ENCODE measurements at places on chromosomes 1 and 21.
A peak's percentile ranks its signal among the peaks of the same experiment; 100 is the strongest.

DNA sequence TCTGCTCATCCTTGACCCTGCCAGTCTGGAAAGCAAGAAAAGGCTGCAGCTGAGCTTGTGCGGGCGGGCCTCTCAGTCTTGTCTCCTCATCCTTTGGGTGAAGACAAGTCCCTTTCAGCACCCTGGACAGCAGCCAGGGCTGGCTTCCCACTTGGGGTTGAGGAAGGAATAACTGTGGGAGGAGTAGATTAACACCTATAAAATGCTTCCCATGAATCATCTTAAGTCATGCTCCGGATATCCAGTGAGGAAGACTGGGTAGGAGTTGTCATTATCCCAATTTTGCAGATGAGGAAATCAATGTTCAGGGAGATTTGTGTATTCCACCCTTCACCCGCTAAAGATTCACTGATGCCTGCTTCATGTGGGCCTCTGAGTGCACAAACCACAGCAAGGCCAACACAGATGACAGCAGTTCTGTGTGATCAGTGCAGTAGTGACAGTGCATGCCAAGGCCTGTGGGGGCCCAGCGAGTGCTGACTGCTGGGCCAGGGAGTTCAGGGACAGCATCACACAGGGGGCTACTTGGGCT lies 20.1 kb upstream of the COL16A1 start:
- no peak for DNase-seq

GRCh38 chr1:165353731-165354671 lies 2.5 kb downstream of the LMX1A start:
- DNase-seq = no peak

DNA sequence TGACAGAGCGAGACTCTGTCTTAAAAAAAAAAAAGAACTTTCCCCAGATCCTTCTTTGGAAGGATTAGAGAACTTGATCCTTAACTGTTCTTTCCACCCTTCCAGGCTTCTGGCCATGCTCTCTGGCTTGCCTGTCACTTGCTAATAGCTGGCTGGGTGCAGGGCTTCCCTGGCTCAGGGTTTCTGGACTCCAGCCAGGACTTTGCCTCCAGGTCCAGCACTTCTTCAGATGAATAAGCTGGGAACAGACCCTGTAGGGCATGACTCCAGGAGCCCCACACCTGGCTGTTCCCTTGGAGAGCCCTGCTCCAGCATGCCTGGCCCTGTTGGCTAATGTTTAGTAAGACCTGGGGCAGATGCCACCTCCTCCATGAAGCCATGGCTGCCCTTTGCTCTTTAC lies 3.3 kb upstream of the NT5C1A start:
- DNase-seq = no peak

DNA sequence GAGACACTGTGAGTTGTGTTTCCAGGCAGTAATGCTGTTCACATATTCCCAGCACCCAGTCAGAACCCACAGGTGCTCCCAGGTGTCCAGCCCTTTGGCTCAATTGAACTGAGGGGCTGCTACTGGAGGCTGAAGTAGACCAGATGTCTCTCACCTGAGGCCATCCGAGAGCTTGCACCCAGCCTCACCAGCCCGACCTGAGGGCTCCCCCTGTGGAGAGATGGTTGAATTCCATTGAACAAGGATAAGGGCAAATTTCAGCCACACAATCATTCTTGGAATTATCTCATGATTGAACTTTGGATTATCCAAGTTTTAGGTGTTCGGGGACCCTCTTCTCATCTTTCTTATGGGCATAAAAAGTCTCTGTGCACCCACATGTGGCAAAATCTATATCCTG lies 52.1 kb downstream of the OBSCN start:
- DNase-seq = no peak

DNA sequence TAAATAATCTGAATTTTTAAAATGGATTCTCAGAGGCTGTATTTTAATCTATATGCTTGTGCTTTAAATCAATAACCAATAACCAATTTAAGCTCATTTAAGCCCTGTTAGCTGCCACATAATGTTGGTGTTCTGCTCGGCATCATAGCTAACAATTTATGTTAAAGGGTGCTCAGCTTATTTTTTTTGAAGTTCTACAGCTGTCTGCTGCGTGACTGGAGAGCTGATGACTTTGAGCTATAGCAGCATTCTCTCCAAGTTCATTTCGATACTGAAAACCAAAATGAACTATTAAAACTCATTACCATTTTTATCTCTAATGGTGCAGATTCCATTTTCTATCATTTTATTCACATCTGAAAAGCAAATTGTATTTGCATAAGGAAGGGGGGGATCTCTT lies 357.8 kb downstream of the AJAP1 start:
- DNase-seq = no peak

GRCh38 chr1:35451125-35451528 lies 106.1 kb downstream of the KIAA0319L start:
- peak; percentile 91 for DNase-seq

DNA sequence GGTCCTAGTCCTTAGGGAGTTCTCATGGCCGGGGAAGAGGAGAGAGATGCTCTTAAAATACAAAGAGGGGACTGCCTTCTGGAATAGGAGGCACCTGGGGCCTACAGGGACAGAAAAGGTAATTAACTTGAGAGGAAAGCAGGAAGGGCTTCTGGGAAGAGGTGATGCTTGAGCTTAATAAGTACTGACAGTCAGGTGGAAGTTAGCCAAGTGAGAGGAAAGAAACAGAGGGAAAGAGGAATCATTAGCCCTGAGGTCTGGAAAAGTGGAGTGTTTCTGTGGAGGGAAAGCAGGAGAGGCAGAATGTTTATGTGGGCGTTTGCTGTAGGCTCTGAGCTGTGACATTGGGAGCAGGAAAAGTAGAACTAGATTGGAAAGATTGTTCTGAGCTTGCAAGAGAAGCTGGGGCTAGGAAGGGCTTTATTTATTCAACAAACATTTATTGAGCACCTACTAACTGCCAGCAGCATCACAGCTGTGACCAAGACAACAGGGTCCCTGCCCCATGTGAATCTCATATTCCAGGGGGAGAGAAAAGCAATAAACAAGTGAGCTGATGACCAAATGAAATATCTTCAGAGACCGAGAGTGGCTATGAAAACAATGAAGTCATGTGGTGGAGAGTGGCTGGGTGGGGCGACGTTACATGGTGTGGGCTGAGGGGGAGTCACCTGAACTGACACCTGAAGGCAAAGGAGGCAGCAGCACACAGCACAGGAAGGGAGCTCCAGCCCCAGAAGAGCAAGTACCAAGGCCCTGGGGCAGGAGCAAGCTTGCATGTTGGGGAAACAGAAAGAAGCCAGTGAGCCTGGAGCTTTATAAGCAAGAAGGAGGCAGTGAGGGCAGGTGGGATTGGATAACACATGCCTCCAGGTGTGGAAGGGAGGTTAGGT lies 4.4 kb upstream of the FNDC5 start:
- DNase-seq = no peak

DNA sequence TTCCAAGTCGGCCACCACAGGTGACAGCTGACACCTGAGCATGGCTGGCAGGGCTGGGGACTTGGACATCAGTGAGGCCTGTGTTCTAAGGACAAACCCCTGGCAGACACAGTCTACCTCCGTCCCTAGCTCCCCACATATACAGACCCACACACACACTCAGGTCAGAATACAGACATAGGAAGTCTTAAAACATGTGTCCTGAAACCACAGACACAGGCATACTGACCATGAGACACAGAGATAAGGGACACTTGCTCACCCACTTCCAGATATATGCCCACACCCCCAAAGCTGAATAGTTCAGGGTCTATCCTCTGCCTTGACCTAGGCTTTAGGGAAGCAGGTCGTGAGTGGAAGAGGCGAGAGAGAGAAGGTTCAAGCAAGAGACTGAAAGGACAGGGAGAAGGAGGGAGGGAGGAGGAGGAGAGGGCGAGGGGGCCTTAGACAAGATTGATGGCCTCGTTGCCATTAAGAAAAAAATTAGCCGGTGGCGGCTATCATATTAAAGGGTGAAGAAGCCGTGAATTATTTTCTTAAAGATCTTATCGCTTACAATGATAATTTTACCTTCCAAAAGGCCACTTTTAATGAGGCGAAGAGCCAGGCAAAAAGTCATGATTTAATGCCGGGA lies 49.9 kb downstream of the TMEM53 start:
- DNase-seq = no peak

- peak; percentile 36 for DNase-seq
Measured at GRCh38 chr1:9494936-9495758, 44.1 kb upstream of the SLC25A33 start.

DNA sequence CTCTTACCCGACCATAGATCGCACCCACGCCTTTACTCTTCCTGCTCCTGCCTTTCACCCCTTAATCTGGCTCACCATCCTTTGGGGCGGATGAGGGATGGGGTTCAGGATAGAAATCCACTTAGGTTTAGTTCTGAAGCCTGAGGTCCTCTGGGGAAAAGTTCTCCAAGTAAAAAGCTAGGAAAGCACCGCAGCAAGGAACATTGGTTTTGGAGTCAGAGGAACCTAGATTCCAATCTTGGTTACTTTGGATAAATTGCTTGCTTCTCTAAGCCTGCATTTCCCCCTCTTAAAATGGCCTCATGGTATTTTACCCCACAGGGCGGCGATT lies 988 bp upstream of the ASAP3 start:
- DNase-seq = no peak

DNA sequence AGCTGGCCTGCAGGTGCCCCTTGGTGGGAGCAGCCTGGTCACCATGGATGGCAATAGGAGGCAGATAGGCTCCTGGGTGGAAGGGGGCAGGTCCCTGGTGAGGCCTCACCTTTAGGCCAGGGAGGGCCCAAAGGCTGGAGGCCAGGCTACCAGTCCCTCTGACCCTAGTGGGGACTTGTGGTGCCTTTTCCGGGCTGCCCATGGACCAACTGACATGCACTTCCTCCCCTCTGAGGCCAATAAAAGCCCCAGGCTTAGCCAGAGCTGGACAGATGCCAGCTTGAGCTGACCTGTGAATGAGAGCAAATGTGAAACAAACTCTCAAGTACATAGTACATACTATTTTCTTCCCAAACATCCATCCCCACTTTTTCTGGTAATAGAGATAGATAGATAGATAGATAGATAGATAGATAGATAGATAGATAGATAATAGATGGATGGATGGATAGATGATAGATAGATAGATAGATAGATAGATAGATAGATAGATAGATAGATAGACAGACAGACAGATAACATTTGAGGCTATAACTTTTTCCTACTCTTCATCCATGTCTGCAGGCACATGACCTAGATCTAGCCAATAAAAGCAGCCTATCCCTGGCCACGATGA lies 9.2 kb upstream of the CTTNBP2NL start:
- no peak for DNase-seq

DNA sequence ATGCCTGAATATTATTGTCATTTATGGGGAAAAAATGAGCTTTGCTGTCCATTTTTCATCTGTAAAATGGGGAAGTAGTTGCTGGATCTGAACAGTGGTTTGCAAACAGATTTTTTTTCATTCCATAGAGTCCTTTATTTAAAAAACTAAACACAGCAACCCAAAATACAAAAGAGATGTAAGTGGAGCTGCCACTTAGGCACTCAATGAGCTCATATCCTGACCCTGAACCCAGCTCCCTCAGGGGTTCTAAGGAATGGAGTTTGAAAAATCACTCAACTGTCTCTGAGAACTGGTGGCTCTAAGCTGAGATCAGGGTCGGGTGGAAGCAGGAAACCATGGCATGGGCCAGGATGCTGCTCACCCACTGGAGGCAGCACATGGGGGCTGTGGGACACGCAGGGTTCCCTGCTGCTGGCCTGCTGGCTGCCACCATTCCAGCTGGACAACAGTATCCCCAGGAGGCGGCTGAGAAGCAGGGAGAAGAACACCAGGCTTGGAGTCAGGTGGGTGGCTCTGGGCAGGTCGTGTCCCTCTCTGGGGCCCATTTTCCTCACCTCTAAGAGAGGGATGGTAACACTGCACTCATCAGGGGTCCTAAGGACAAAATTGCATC lies 9.6 kb upstream of the ECE1 start:
- no peak for DNase-seq

DNA sequence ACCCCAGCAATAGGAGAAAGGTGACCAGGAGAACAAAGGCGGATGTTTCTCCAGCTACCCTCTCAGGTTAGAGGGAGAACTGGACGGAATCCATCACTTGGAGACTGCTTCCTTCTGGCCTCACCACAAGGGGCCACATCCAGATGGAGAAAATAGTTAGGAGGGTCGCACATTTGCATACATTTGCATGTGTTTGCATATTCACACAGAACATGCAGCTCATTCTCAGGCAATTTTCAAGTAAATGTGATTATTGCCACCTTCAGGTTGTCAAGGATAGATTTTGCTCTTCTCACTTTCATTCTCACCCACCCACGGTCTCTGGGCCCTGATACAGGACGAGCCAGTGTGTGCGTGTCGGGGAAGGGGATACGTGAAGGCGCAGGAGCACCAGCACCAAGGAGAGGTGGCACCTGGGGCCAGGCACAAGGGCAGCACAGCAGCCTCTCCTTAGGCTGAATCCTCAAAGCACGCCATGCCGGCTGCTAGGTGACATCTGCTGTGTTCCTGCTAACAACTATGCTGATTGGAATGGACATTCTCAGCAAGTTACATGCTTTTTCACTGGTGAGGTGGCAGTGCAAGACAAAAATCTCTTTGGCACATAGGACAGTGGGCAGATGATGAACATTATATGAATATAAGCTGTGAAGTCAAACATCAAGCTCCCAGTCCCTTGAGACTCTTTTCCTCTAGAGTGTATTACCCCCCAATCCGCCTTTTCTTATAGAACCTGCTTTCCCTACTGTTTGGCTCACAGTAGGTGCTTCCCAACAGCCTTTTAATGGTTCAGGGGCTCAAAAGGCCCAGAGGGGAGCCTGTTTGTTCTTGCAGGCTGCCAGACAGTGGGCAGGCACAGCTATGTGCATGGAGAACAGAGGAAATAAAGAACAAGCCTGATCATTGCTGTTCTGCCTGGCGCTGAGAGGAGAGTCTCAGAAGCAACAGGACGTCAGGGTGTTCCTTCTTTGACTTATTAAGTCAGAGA lies 14.3 kb downstream of the ACKR1 start:
- no peak for DNase-seq

- no peak for DNase-seq
Measured at GRCh38 chr1:235075777-235076308, 52.8 kb downstream of the TOMM20 start.

- DNase-seq = peak; percentile 61
Measured at GRCh38 chr1:84505493-84506001, 639 bp upstream of the SPATA1 start.

DNA sequence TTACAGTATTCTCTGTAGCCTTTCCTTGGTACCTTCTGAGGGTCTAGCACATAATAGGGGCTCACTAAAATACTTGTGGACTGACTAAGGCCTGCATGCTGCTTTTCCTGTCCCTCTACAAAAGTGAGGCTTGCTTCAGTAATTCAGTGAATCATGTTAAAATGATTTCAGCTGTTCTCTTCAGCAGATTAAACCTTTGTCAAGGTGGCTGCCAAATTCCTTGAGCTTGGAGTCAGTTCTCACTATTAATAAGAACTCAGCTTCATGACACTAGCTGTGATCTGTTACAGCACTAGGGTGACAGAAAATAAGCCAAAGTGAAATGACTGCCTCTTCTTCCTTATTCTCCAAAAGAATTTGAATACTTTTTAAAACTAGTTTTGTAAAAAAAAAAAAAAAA lies 128.8 kb downstream of the KCNN3 start:
- DNase-seq = no peak

Data from Ammon's horn (tissue), 1 donor.